ENCODE measurements at places on chromosomes 5 and 9.

DNA sequence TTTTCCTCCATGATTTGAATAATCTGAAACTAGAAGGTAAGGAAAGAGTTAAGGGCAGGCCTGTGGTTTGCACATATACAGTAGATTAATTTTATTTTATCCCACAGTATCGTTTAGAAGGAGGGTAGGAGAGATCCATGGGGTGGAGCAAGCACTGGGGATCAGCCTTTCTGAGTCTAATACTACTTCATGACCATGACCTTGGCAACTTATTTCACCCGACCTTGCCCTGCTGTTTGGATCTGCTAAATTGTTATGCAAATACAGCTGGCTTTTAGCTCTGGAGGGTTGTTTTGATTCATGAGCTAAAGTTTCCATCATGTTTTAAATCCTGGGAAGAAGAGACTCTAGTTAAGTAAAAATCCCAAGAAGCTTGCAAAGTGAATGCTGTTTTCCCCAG, 864 bp upstream of the GRIN3A start:
- no peak for DNase-seq

- no peak for DNase-seq
Observed at GRCh38 chr5:159947708-159948358, 31.6 kb downstream of the ADRA1B start.

- peak; percentile 85 for DNase-seq
Observed at GRCh38 chr5:177370488-177371119, 12.9 kb downstream of the RGS14 start.

GRCh38 chr9:115209601-115210306, 91.8 kb upstream of the TNC start:
- no peak for DNase-seq

- no peak for DNase-seq
Observed at GRCh38 chr9:18393340-18394130, 80.4 kb upstream of the ADAMTSL1 start.

GRCh38 chr9:81455462-81456219, 233.7 kb downstream of the TLE1 start:
- DNase-seq = no peak

DNA sequence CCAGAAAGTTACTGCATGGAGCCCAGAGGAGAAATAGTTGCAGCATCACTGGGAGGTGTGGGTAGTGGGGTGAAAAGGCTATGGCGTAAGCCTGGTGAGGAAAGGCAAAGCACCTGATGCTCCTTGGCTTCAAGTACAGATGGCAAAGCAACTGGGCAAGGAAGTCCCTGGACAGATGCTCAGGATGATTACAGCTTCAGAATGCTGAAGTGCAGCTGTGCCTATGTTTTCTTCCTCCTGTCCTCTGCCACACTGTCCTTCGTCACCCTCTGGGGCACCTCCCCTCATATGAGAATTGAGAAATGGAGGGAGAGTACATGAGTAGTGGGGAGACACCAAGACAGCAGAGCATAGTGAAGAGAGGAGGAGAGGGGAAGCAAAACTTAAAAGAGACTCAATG, 328.0 kb downstream of the PDE4D start:
- no peak for DNase-seq

GRCh38 chr5:156683509-156683908, 166.6 kb upstream of the PPP1R2B start:
- DNase-seq = no peak

DNA sequence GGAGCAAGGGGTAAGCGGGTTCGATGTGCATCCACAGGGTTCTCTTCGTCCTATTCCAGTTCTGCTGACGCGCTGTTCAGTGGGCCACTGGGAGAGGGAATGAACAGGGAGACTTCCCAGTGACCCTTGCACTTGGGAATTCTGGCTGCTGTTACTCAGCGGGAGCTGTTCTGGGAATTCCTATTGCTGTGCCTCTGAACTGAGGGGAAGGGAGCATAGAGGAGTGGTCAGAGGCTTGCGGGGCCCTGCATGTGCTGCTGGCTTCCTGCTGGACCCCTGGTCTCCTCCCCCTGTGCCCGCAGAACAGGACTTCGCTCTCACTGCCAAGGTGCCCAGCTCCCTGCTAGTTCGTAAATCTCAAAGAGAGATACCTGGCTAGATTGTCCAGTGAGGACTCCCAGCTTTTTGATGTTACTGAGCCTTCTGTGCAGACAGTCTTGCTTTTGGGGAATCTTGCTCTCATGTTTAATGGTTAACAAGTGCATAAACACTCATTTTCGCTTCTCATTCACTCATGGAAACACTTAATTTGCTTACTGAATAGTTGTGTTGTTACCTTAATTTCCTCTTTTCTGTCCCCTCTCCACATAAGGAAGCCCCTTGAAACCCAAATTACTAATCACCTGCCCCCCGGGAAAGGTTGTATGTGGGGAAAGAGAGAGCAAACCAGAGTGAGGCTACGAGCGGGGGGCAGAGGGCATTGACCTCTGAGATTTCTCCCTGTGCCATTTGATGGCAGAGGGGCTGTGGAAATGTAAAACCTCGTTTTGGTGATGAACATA, 5.9 kb downstream of the TRIO start:
- DNase-seq = no peak

- DNase-seq = no peak
Observed at GRCh38 chr9:120564589-120564988, 15.4 kb downstream of the CDK5RAP2 start.

GRCh38 chr5:6758236-6758635, 45.0 kb downstream of the TENT4A start:
- DNase-seq = no peak

DNA sequence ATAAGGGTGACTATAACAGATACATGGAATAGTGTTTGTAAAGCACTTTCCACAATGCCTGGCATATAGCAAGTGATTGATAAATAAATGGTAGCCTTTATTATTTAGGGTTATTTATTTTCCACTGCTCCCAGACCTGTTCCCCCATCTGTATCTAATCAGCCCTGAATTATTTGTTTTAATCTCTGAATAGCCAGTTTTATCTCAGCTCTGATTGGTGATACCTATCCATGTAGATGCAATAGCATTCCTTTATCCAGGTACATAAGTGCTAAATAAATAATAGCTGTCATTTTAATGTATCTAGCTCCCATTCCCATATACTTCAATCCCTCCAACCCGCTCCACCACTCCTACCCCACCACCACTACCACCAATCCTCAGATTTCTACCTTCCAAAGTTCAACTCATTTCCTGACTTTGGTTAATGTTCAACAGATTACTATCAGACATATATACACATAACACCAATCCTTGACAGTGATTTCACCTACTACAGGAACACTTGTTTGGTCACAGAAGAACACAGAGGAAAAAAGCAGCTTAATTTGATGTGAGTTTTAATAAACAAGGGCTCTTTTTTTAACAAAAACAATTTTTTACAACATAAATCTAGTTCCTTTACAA, 14.0 kb downstream of the PRKAA1 start:
- DNase-seq = no peak

DNA sequence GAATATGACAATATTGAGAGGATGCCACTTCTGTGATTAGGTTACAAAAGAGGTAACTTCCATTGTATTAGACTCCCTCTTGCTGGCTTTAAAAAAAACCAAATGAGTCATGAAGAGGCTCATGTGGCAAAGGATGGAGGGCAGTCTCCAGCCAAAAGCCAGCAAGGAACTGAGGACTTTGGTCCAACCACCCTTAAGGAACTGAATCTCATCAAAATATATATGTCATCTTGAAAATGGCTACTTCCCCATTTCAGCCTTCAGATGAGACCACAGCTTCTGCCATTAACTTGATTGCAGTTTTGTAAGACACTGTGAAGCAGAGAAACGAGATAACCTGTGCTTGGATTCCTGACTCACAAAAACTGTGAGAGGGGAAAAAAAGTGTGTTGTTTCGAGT, 15.5 kb upstream of the TRIM32 start:
- no peak for DNase-seq

GRCh38 chr5:103605277-103605676, 42.7 kb upstream of the NUDT12 start:
- DNase-seq = no peak

GRCh38 chr9:137988701-137989100, 111.1 kb downstream of the CACNA1B start:
- DNase-seq = peak; percentile 11

GRCh38 chr9:119924736-119925135, 555.5 kb upstream of the BRINP1 start:
- no peak for DNase-seq

DNA sequence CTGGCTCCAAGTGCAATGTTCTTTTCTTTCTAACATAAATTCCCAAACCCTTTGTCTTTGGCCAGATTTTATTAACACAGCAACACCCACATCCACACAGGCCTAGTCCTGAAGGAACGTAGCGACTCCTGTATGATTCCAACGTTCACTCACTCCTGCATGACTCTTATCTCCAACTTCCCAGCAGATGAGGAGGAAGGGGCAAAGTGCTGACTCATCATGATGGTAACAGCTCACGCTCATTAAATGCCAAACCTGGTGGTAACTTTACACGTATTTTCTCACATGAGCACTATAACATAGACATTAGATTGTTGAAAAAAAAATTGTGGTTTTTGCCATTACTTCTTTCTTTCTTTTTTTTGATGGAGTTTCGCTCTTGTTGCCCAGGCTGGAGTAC, 1349.5 kb downstream of the EFNA5 start:
- DNase-seq = no peak

DNA sequence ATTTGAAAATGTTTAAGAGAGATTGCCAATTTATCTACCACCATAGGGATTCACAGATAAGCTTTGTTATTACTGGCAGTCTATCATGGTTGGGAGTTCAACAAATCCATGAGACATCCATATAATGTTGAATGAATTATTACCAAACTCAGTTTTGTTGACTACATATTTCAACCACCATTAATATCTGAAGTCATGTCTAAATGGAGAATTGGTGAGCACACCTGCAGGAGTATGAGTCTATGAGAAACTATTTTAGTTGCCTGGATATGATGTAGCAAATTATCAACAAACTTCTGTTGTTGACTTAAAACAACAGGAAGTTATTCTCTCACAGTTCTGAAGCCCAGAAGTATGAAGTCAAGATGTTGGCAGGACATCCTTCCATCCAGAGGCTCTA, 126.8 kb upstream of the FBXL7 start:
- no peak for DNase-seq

DNA sequence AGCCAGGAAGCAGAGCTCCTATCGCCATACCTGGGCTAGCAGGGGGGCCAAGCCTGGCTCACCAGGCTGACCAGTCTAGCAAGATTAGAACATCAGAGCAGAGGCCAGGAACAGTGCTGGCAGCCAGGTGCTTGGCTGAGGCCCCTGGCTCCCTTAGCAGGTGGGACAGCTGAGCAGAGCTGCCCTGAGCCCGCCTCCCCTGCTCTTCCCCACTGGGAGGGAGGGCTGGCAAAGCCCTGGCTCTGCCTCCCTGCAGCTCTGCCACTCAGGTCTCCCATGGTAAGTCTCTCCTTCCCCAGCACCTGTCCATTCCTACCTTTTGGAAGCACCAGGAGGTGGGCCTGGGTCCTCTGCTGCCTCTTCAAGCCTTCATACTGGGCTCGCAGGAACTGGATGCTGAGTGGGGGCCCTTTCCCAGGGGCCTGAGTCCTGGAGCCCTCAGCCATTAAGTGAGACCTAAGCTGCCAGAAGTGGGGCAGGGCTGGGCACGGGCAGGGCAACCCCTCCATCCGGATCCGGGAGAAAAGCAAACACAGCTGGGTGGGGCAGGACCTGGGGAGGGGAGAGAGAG, 803 bp downstream of the C9orf152 start:
- DNase-seq = no peak

DNA sequence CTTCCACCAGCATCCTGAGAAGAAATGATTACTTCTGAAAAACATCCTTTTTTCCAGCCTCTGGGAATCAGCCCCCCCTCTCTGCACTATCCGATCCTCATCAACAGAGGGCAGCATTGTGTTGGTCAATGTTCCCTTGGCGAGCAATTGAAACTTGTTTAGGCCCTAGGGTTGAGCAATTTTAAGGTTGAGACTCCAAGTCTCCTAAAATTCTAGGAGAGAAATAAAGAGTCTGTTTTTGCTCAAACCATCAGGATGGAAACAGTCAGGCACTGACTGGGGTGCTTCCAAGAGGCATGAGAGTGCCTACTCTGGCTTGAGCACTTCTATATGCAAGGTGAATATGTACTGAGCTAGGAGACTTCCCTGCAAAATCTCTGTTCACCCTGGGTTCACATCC, 12.4 kb upstream of the CYFIP2 start:
- DNase-seq = no peak

DNA sequence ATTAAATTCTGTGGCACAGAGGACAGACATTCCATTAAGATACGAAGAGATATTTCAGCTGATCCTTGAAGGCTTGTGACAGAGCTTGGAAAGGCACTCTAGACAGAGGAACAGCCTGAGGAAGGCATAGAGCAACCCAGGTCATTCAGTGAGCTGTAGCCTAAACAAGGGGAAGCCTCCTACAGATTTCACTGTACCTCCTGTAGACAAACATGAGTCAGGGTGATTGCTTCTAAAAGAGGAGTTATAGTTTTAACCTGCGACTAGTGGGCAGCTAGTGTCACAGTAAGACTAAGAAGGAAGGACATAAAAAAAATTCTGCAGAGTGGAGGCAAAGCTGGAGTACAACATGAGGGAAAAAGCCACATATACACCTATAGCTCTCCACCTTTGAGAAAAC, 43.5 kb upstream of the ANKDD1B start:
- DNase-seq = no peak

GRCh38 chr9:130927995-130928900, 10.8 kb downstream of the FIBCD1 start:
- no peak for DNase-seq

- no peak for DNase-seq
Observed at GRCh38 chr5:125005266-125005665, 258.8 kb upstream of the ZNF608 start.

GRCh38 chr5:83026930-83027687, 50.1 kb downstream of the TMEM167A start:
- DNase-seq = no peak

- no peak for DNase-seq
Observed at GRCh38 chr9:7177383-7177782, 419.6 kb downstream of the KDM4C start.

DNA sequence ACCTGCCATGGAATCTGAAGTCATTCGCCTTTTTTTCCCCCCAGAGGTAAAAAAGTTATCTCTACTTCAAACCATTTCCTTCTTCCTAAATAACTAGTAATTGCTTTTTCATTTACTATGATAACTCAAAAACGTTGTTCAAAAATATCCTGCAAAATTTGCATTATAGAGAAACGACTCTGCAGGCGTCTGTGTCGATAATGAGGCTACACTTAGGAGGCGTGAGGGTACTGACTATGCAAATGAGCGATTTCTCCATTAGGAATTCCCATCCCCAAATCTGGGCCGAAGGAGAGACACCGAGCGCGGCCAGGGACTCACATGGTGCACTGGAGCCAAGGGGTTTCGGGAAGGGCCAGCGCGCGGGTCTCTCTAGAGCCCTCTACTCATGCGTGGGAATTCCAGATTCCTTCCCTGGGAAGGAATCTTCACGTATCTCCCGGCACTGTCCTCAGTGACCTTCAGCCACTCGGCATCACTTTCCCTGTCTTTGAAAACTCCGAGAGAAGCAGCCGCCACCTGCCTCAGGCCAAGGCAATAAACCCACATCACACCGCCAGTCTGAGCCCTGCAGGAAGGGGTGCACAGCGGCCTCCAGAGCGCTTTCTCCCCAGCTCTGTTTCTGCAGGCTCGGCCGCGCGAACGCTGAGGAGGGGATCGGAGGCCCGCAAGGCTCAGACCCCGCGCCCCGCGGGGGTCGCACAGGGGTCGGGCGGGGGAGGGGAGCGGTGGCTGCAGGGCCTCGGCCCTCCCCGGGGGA, 718 bp upstream of the DENND4C start:
- no peak for DNase-seq
